ENCODE measurements at places on chromosomes 16 and 17.

DNA sequence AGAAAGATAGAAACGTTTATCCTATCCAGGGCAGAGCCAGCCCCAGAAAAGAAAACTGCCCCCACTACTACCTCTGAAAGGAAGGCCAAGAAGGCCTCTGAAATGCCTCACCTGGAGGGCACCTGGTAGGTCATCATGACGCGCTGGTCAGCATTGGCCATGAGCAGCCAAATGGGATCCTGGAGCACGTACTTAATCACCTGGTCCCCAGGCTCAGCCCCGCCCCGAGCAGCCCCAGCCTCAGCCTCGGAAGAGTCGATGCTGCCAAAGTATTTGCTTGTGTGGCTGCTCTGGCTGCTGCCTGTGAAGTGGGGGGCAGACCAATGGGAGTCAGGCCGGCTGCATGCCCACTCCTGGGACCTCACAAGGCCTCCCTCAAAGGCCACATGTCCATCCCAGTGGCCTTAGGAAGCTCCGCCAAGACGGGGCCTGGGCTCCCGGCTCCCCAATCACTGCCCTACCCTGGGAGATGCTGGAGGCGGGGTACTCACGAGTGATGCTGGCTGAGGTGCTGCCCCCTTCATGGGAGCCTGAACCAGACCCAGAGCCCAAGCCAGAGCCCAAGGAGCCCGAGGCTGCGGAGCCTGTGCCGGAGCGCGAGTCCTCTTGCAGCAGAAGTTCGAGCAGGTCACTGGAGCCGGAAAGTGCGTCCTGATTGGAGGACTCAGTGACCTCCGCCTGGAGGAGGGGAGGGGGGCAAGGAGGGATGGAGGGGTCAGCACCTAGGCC is 9.9 kb downstream of the PER1 start:
- peak; percentile 26 for DNase-seq

DNA sequence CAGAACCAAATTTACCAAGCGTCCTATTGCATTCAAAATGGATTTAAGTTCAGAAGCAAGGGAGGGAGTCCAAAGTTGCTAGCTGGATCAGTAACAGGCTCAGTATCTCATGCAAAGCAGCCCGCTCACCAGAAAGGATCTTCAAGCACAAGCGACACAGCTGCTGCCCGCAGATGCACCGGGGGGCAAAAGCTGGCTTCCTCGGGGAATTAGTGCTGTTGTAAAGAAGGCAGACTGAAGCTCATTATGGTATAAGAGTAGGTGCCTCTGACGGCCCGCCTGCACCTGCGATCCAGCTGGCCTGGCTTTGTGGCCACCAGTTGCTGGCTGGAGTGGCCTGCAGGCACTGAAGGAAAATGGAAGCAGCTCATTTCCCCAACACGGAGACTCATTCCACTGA is 128.4 kb upstream of the RCVRN start:
- DNase-seq, result no peak

DNA sequence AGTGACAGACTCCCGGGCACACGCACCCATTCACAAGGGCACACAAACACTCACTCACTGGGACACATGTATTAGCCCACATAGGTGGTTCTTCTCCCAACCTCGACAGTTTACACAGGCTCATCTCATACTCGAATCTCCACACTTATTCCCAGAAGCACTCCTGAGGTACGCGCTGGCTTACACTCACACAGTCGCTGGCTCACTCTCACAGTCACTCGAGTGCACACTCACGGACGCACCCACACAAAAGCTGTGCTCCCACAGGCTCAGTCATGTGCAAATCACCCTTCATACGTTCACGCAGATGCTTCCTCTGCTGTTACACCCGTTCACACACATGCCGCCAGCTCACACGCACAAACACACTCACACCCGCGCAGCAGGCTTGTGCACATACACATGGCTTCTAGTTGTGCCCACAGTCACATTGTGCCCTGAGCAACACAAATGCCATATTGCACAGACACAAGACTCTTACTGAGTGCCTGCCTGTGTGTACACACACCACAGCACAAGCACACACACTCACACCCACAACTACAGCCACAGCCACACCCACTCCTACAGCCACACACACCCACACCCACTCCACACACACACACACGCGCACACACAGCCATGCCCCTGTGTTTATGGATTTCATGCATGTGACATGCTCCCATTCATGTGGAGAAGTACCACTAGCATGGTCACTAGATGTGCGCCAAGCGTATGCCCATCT is 8.4 kb upstream of the PRR29 start:
- DNase-seq, result no peak

DNA sequence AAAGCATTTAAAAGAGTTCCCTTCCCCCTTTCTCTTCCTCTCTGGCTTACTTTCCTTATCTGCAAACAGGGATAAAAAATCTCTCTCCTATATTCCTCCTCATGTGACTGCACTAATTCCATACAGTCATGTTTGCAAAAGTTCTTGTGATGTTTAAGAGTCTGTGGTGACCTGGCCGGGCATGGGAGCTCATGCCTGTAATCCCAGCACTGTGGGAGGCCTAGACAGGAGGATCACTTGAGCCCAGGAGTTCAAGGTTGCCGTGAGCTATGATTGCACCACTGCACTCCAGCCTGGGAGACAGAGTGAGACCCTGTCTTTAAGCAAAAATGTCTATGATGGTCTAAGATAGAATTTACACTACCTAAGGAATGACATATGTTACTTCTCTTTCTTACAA is 19.6 kb downstream of the NOG start:
- no peak for DNase-seq

DNA sequence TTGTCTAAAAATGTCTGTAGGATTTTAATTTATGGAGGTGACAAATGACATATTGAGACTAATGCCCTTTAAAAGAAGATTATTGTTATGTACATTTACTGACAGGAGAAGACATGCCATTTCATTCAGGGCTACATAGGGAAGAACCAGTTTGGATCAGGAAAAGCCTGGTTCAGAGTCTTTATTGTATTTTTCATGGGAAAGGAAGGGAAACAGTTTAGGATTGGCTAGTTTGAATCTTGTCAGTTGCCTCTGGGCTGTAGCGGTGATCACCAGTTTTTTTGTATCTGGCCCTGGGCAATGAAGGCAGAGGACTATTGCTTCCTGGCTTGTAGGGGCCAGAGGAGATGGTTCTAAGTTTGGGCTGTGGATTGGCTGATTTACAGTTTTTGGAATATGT is 31.8 kb downstream of the NSRP1 start:
- no peak for DNase-seq

DNA sequence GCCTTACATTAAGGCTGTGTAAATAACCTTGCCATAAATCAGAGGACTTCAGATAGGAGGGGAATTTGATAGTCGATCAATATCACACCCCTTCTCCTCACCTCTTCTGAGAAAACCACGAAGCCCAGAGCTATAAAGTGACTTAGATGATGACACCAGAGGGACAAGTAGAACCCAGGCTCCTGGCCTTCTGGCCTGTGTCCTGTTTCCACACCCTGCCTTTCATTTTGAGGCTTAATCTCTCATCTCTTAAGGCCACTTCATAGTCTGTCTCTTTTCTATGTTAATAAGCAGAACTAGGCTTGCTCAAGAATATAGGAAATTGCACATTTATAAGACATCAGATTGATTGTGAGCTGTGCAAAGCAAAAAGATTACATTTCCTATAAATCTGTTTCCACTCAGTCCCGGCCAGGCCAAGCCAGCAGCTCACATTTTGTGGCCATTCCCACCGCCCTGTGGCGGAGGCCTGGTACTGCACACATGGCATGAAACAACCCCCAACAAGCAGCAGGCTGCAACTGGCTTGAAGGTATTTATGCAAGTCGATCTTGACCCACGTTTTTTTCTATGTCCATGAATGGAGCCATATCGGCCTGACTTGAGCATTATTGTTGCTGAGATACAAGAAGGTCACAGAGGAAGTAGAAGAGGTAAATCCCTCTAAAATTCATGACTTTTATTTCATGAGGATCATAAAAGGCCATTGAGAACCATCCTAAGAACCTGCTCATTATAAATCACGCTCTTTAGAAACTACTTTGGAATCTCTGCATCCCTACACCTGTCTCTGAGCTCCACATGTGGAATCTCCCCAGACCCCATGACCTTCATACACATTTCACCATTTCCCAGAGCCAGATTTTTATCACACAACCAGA is 93.7 kb downstream of the PMP22 start:
- DNase-seq, result peak; percentile 73

DNA sequence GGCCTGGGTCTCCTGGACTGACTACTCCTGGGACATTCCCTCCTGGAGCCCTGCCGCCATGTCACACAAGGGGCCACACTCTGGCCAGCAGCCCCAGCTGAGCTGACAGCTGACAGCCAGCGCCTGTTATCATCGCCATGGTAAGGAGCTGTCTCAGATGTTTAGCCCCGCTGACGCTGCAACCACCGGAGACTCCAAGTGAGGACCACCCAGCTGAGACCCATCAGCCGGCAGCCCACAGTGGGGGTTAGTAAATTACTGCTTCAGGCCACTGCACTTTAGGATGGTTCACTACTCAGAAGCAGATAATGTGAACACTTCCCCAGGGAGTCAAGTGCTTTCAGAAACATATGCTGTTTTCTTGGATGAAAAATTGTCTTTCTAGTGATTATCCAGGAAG is 14.6 kb upstream of the SPHK1 start:
- no peak for DNase-seq

GRCh38 chr16:11181899-11182279 is 74.1 kb downstream of the SOCS1 start:
- no peak for DNase-seq

DNA sequence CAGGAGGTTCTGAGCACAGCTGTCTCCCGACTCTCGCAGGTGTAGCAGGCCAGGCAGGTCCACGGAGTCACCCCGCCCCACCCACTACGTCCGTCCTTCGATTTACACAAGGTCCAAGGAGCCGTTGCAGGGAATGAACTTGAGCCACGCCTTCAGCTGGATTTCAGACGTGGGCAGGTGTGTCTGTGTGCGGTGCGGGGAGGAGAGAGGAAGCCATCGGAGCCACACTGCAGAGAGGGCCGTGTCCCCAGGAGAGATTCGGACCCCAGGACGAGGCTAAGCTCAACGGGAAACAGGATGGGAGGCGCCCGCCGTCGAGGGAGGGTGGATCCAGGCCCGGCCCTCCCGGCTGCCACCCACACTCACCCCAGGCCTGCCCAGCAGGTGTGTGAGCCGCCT is 50.3 kb downstream of the RPH3AL start:
- DNase-seq, result no peak

- no peak for DNase-seq
These were observed 26.3 kb downstream of the LAT start for GRCh38 chr16:29011112-29011511.

GRCh38 chr16:12853972-12854371 is 47.4 kb upstream of the SHISA9 start:
- no peak for DNase-seq

DNA sequence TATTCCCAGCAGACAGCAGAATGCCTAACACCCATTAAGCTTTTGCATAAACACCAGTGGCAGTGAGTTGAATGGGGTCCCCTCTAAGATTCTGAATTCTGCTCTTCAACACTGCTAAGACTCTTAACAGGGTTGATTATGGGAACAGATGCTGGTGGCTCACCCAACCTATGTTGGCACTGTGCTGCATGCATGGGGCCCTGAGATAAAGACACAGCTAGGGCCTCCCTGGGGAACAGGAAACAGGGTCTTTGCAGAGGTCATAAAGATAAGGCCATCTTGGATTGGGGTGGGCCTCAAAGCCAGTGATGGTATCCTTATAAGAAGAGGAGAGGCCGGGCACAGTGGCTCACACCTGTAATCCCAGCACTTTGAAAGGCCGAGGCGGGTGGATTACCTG is 190.8 kb downstream of the SLC39A11 start:
- DNase-seq, result no peak

DNA sequence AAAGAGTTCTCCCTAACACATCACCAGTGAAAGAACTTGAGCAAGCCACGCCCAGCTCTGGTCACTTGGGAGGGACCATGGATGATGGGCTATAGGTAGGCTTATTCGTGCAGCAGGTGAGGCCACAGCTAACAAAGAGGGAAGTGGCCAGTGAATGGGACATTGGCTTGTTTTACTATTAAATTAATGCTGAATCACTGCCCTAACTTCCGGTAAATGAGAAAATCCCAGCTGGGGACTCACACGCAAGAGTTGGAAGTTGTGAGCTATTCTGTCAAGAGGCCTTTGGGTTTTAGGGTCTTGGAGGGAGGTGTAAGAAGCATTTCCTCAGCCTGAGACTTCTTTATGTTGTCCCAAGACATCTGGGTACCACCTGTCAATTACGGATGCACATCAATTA is 315.3 kb downstream of the XYLT1 start:
- DNase-seq, result no peak

GRCh38 chr16:1982013-1982433 is 754 bp upstream of the NOXO1 start:
- no peak for DNase-seq

- no peak for DNase-seq
These were observed 105.2 kb downstream of the ABCA8 start for GRCh38 chr17:68849673-68850610.
